ENCODE measurements at places on chromosomes 2 and 18.

- no peak for DNase-seq
Observed at GRCh38 chr2:178268435-178268834, 74.1 kb downstream of the OSBPL6 start.

DNA sequence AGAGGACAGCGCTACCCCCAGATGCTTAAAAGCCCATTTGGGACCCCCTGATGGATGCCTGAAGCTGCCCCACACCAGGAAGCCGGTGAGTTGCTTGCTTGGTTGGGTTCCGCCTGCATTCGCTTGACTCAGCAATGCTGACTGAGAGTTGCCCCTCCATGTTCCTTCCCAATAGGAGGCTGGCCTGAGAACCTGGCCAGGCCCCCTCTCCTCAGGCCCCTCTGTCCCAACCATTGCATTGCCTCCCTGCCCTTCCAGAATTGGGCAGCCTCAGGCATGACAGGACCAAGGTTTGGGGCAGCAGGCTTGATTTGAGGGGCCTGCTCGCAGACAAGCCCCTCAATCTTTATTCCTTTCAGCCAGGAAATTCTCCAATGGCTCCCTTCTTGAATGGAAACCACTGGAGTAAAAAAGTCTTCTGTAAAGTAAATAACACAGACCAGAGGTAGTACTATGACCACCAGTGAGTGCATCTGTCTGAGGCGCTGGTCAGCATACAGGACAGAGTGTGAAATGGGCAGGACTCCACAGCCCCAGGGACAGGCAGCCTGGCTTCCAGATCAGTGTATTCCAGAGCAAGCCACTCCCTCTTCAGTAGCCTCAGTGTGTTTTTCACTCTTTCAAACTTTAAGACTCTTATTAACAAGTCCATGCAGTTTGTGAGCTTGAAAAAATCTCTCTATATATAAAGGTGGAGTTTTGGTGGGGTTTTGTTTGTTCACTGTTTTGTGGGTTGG lies 104.7 kb downstream of the C1QL2 start:
- DNase-seq, result no peak

GRCh38 chr2:17010104-17010503 lies 344.5 kb upstream of the CYRIA start:
- DNase-seq, result no peak

DNA sequence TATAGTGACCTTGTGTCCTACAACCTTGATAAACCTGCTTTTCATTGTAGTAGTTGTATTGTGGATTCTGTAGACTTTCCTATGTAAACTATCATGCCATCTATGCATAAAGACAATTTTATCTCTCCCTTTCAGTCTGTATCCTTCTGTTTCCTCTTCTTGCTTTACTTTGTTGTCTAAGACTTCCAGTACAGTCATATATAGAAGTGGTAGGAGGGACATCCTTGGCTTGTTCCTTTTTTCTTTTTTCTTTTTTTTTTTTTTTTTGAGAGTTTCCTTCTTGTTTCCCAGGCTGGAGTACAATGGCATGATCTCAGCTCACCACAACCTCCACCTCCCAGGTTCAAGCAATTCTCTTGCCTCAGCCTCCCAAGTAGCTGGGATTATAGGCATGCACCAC lies 39.7 kb downstream of the UBE2F start:
- no peak for DNase-seq

DNA sequence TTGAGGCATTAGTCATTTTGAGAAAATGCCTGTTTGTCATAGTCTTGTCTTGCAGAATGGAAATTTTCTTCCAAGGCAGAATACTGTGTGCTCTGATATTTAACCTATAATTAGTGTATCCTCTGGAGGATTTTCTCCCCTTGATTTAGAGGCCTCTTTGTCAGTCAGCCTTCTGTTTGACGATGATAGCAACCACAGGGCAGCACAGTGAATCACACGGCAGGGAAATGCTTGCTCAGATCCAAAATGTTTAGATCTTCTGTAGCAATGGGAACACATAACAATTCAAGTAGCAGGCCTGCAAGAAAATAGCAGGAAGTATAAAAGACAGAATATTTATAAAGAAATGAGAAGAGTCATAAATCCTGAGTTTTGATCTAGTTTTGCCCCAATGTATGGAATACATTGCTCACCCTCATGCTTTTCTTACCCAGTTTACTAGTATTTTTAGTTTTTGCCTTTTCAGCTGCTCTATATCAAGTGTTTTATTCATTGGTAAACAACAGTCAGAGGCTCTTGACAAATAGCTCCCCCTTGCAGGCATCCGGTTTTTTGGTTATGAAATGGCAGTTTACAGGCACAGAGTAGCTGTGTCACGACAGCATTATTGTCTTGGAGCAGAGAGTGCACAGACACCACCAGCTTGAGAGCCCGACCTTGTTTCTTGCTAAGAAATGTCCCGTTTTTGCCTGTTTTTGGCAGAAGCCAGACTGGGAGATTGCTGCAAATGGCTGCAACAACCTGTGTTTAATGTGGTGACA lies 185.1 kb downstream of the MYO3B start:
- no peak for DNase-seq

- DNase-seq, result no peak
Observed at GRCh38 chr2:238042849-238043584, 17.8 kb upstream of the SCLY start.

GRCh38 chr2:205685314-205686055 lies 3.2 kb downstream of the NRP2 start:
- no peak for DNase-seq

DNA sequence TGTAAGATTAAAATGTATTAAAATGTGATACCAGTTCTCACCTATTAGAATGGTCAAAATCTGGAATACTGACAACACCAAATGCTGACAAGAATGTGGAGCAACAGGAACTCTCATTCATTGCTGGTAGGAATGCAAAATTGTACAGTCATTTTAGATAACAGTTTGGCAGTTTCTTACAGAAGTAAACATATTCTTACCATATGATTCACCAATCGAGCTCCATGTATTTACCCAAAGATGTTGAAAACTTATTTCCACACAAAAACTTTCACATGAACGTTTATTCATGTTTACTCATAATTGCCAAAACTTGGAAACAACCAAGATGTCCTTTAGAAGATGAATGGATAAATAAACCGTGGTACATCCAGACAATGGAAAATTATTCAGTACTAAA lies 1193.5 kb upstream of the ACVR2A start:
- no peak for DNase-seq

DNA sequence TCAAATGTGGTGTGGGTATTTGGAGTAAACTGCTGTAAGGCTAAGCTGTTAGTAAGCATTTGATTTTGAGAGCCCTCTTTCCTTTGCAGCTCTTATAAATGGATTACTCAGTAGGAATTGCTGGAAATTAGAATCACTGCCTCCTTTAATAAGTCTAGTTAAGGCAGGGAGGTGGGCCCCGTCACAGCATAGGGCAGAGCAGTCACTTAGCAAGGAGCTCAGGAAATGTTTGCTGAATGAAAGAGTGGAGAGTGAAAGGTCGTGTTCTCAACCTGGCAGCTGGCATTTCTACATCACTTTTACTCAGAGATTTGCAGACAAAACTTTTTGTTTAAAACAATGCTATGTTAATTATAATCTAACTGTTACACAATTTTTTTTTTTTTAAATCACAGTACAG lies 25.5 kb downstream of the ITGA6 start:
- DNase-seq, result no peak

GRCh38 chr2:75222527-75222926 lies 23.2 kb upstream of the TACR1 start:
- no peak for DNase-seq
